ENCODE measurements at places on chromosomes 5 and 9.

DNA sequence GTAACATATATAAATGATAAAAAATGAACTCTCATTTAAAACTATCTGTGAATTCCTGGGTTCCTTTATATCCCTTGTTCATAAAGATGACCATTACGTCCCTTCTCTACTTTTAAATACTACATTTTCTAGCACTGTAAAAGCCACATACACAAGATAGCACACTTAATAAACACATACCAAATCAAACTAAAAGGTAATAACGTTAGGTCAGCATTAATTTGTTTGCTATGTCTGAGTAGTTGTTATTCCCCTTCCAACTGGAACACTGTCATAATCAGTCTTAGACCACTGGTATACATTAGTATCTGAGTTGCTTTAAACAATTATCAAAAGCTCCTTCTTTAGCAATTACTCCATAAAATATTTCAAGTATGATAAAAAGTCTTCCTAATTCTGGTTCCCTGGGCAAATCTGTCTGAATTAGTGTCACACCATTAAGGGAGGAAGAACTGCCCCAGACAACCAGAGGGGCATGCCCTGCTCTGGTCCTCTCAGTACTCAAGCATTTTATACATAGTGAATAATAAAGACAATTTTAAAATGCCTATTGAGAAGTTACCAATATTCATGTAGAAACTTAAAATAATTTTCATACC is 98.1 kb downstream of the RAPGEF6 start:
- no peak for DNase-seq

GRCh38 chr9:86486891-86487837 is 133.0 kb upstream of the TUT7 start:
- no peak for DNase-seq

DNA sequence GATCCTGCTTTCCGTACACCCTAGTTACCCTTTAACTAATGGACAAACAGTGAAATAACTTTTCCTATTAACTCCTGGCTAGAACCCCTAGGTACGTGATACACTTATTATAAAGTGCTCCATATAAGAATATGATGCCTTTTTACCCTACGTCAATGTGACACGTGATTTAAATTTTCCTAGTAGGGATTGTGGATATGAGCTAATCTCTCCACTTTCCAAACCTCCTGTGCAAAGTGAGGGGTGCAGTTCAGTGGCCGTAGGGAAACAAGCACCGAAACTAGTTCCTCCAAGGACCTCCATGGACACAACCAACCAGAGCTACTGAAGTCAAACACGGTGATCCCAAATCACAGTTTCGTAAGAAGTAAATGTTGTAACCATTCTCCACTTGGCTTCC is 19.3 kb downstream of the NFIB start:
- DNase-seq = no peak

DNA sequence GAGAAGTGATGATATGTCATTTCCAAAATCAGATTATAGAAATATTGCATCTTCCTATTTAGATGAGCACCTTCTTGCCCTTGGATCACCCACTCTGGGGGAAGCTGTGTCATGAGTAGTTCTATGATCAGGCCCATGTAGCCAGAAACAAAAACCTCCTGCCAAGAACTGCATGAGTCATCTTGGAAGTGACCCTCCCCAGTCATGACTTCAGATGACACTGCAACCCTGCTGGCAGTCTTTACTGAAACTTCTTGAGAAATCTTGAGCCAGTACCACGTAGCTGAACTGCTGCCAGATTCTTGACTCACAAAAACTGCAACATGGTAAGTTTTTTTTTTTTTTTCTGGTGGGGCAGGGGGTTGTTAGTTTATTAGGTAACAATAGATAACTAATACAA is 439.6 kb upstream of the PTGER4 start:
- no peak for DNase-seq

- DNase-seq = no peak
These were observed 601.1 kb downstream of the IRX1 start for GRCh38 chr5:4196744-4197143.

GRCh38 chr9:126303488-126303887 is 23.1 kb upstream of the MVB12B start:
- DNase-seq = no peak

DNA sequence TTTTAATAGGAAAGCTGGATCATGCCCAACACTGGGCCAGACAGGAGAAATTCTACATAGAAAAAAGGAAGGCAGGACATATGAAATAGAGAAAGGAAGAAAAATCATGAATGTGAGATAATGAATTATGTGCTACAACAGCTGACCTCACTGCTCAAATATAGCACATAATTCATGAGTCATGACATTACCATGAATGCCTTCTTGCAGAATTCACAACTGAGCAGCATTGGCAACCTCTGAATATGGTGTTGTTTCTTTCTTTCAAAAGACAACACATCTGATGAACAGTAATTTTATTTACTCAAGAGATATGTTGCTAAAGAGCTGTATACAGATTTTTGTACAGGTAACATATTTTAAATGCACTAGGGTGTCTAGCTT is 34.4 kb downstream of the APBA1 start:
- DNase-seq = no peak

GRCh38 chr9:134134949-134135342 is 936 bp upstream of the WDR5 start:
- no peak for DNase-seq

- DNase-seq = no peak
These were observed 4.3 kb upstream of the LNPEP start for GRCh38 chr5:96931605-96932004.

DNA sequence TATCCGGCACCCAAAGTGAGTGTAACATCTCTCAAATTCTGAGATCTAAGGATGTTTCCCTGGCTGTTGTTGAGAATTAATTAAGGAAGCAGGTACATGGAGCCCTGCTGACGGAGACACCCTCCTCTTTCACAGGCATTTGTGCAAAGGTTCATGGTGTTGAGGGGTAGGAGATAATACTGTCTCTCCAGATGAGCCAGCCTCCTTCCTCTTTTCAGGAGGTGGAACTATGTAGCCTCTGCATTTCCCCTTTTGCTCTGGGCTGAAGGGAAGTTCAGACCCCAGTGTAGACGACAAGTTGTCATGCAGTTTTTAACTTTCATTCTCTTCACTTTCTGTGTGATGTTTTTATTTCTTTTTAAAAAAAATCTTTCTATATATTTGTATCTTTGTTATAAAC is 107.5 kb downstream of the GALNT10 start:
- no peak for DNase-seq

DNA sequence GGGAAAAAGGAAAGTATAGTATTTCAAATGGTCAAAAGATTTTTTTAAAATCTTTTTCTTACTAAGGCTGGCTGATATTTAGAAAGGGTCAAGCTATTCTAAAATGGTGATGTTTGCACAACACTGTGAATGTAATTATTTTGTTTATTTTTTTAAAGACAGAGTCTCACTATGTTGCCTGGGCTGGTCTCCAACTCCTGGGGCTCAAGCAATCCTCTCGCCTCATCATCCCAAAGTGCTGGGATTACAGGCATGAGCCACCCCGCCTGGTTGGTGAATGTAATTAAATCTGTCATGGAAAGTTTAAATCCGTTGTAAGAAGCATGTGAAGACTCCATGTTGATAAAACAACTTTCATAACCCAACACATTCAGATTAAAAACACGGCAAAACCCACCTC is 2.6 kb downstream of the UBTD2 start:
- no peak for DNase-seq

- DNase-seq = no peak
These were observed 611.4 kb downstream of the SEMA5A start for GRCh38 chr5:8934455-8934854.

DNA sequence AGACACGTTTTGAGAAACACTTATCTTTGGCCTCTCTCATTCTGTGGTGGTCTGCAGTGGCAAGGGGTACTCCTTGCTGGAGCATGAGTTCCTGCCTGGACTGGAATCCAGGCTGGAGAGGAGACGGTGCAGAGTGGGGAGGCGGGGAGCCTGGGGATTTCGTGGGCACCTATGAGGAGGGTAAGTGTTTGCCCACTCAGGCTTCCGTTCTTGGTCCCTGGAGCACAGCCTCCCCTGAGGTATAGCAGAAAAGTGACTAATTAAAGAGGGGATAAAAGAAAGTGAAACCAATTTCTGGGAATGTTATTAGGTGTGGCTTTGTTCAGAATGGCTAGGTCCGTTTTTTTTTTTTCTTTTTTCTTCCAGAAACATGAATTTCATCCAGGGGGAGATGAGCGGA is 90.8 kb downstream of the ARHGAP26 start:
- DNase-seq = no peak

DNA sequence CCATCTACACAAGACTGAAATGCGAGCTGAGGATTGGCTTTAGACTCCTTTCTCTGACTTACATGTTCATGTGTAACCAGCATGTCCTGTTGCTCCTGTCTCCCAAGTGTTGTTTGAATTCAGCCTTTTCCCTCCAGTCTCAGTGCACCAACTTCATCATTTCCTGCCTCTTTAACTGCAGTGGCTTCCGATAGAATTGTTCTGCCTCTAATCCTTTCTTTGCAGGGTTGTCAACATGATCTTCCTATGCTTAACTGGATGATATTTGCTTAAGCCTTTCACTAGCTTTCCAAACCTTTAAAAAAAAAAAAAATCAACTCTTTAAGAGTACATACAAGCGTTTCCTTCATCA is 6.7 kb upstream of the FYB1 start:
- no peak for DNase-seq

- DNase-seq = no peak
These were observed at the start of gene IRX4 for GRCh38 chr5:1882337-1883119. IRX4 (minus strand) TSS chr5:1882925; CDS start chr5:1882647, 278 bp downstream.

DNA sequence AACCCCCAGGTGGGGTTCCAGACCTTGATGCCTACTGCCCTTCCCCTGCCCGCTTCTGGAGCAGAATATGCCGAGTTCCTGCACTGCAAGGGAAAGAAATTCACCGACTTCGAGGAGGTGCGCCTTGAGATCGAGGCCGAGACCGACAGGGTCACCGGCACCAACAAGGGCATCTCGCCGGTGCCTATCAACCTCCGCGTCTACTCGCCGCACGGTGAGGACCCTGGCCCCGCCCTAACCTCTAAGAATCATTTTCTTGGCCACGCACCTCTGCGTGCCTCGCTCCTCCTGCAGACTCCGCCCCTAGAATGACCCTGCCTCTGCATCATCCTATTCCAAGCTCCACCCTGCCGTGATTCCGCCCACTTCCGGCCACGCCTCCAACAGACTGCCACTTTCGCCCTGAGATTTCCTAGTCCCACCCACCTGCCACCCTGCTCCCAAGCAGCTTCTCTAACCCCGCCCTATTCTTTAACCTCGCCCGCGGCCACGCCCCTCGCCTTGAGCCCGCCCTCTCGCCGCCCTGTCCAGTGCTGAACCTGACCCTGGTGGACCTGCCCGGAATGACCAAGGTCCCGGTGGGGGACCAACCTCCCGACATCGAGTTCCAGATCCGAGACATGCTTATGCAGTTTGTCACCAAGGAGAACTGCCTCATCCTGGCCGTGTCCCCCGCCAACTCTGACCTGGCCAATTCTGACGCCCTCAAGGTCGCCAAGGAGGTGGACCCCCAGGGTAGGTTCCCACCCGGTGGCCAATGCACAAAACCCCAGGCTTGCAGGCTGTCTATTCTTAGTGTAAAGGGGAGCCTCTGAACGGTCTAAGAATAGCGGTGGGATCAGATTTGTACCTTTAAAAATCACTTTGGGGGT is 15.6 kb downstream of the DNM1 start:
- DNase-seq = peak; percentile 85

DNA sequence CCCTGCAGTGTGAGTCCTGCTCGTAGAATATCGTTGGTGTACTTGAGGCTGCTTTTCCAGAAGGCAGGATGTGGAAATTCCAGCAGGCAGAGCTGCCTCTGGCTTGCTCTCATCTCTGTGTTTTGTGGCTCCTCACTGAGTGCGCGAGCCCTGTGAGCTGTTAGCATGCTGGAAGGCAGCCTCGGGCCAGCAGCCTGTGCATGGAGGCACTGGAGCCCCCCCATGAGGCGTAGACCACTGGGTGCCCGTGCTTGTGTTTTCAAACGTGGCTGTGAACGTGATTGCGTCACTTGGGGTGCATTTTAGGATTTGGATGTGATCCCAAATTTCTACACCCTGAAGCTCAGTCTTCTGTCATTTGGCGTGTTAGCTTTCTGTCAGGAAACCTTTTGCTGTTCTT is 3.2 kb downstream of the WDR5 start:
- no peak for DNase-seq

DNA sequence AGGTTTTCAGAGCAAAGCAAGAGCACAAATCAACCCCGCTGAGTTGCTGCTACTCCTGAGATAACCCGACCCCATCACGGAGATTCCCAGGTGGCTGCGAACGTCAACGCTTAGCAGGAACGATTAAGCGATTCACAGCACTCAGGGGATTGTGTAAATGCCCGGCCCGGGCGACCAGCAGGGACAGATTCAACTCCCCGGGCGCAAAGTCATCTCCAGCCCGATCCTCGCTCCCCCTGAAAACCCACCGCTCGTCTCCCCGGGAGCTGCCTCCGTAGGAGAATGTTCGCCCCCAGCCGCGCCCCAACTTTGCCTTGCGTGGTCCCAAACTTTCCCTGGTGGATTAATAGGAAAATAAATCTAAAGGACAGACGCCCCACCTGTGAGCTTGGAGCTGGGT is 685 bp downstream of the SLC24A2 start:
- DNase-seq = no peak

DNA sequence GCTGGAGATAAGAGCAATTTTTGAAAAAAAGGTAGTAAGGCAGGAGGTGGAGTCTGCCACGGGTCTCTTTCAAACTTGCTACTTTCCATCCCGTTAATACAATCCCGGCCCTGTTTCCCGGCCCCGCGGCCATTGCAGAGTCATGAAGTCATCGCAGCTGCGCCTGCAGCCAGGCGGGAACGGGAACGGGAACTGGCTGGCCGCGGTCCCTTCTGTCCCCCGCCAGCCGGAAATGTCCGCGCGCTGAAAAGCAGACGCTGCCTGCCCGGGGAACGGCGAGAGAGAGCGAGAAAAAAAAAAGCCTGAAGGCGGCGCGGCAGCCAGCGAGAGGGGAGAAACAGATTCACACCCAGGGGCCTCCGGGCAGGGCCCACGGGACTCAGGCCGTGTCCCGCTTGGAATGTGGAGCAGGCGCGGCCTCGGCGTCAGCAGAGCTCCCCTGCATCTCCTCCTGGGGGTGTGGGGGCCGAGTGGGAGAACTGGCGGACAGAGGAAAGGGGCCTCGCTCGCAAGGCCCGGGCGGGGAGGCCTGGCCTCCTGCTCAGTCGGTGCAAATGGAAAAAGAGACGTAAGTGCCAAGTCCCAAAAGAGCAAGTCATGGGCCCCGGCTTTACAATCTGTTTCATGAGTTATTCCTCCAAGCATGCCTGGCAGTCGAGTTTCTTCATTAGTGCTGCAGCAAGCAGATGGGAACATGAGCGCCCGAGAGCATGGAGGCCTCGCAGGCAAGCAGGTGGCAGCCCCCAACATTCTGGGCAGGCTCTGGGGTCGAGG is 201.2 kb upstream of the GAS1 start:
- peak; percentile 71 for DNase-seq

DNA sequence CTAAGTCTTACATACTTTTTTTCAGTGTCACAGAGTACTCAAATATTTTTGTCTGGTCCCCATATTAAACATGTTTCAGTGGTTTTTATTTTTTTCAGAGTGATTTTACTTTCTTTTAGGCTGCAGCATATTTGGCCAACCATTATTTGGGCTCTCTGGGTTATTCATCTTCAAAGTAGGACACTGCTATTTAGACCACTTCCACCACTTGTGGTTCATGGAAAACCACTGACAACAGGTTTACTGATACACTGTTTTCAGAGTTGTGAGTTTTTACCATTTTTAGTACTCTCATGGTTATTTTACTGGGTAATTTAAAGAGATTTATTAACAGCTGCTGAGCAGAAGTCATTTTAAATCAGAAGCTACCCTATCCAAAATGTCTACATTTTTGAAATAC is 437.6 kb downstream of the KIAA0825 start:
- no peak for DNase-seq

Measured in C1 segment of cervical spinal cord (tissue), 14 donors.